ENCODE measurements at places on chromosomes 4 and X.

GRCh38 chr4:22814906-22815305 lies 122.2 kb downstream of the GBA3 start:
- DNase-seq: no peak
- H3K27ac ChIP-seq: no peak overlapping the region
- no peaks in the 10 kb centered on the region for H3K4me1 ChIP-seq
- no peaks in the 10 kb centered on the region for H3K36me3 ChIP-seq

DNA sequence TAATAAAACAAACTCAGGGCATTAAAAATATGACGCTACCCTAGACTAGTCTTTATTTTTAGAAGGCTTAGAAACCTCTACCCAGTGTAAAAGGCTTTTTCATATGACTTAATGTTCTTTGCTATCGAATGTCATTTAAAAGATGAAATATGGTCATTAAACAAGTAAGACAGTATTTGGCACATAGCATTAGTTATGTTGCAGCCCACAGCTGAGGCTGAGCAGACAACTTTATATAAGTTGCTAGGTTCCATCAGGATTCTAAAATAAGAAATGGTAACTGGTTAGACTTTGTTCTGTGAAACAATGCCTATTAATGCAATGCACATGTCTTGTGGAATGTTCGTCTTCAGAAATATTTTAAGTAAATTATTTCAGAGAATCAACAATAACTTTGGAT lies 10.4 kb upstream of the PRSS12 start:
- no peak for DNase-seq
- no peaks in the 10 kb centered on the region for H3K27me3 ChIP-seq
- no peaks in the 10 kb centered on the region for H3K4me1 ChIP-seq
- H3K36me3 ChIP-seq: no peaks in the 10 kb centered on the region
- no peak overlapping the region for H3K4me3 ChIP-seq

GRCh38 chr4:159104694-159105414 lies 2.0 kb downstream of the RAPGEF2 start:
- H3K36me3 ChIP-seq: no peaks in the 10 kb centered on the region
- no peaks in the 10 kb centered on the region for H3K27me3 ChIP-seq
- H3K4me1 ChIP-seq: peaks cover 55% of the 10 kb centered on the region

- DNase-seq: no peak
- H3K27ac ChIP-seq: no peak overlapping the region
- no peaks in the 10 kb centered on the region for H3K36me3 ChIP-seq
- peaks cover 7% of the 10 kb centered on the region for H3K4me1 ChIP-seq
- no peaks in the 10 kb centered on the region for H3K27me3 ChIP-seq
Observed at GRCh38 chr4:184370711-184371389, 103.5 kb downstream of the IRF2 start.

- H3K4me1 ChIP-seq: no peaks in the 10 kb centered on the region
- H3K36me3 ChIP-seq: no peaks in the 10 kb centered on the region
- H3K27me3 ChIP-seq: no peaks in the 10 kb centered on the region
- H3K27ac ChIP-seq: no peak overlapping the region
Observed at GRCh38 chr4:21885241-21885640, 63.3 kb downstream of the KCNIP4 start.

DNA sequence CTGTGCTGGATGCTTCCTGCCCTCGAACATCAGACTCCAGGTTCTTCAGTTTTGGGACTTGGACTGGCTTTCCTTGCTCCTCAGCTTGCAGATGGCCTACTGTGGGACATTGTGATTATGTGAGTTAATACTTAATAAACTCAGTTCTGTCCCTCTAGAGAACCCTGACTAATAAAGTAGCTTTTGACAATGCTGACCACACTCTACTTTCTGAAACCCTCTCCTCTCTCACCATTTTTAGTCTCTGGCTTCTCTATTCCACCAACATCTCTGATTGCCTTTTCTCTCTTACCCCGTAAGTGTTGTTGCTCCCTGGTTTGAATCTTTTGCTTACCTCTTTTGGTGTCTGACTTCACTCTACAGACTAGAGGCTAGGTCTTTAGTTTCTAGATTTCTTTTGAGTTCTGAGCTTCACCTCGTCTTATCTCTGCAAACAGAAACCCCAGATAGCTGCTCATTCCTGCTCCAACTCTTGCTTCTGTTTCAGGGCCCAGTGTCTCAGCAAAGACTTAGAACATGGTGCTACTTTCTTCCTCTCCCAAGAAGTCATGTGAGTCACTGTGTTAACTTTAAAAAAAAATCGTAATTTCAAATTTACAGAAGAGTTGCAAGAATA lies 11.4 kb downstream of the TMSB4X start:
- peaks cover 34% of the 10 kb centered on the region for H3K4me1 ChIP-seq
- no peak overlapping the region for H3K4me3 ChIP-seq

- no peak overlapping the region for H3K27ac ChIP-seq
- no peaks in the 10 kb centered on the region for H3K4me1 ChIP-seq
- no peak overlapping the region for H3K4me3 ChIP-seq
- no peak for DNase-seq
- H3K27me3 ChIP-seq: no peaks in the 10 kb centered on the region
- H3K36me3 ChIP-seq: no peaks in the 10 kb centered on the region
Observed at GRCh38 chr4:85828027-85828890, 353.3 kb downstream of the ARHGAP24 start.

DNA sequence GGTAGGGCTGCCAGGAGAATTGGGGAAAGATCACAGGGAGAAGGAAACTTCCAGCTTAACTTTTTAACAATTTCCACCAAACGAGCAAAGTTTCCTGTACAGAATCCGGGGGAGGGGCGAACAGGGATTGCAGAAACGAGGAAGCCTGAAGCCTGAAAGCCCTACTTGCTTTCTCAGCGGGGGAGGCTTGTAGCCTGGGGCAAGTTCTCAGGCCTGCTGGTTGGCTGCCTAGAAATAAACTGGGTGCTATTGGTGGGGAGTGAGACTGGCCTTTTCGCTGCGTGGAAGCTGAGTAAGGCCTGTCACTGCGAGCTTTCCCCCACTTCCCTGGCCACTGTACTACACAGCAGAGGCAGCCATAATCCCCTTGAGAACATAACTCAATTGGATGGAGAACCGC lies 110.8 kb upstream of the ATP8A1 start:
- no peaks in the 10 kb centered on the region for H3K27me3 ChIP-seq
- H3K4me3 ChIP-seq: no peak overlapping the region
- DNase-seq: no peak
- no peaks in the 10 kb centered on the region for H3K4me1 ChIP-seq

DNA sequence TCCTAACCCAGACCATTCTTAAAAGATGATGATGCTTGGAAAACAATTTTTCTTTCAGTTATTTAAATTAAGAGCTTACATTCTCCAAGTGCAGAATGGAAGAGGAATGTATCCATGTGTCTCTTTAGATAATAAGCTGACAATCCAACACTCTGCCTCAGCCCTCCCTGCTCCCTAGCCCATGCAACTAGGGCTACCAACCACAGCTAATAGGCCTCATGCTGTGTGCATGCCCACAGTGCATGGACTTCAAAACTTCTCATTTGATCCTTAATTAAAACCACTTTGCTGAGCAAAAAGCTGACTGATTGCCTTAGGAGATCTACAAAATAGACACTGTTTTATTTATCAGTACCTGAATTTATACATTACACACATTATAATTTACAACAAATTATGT lies 473.9 kb downstream of the GALNTL6 start:
- H3K4me1 ChIP-seq: no peaks in the 10 kb centered on the region
- H3K36me3 ChIP-seq: no peaks in the 10 kb centered on the region
- H3K4me3 ChIP-seq: no peak overlapping the region
- no peak overlapping the region for H3K27ac ChIP-seq
- no peaks in the 10 kb centered on the region for H3K27me3 ChIP-seq

DNA sequence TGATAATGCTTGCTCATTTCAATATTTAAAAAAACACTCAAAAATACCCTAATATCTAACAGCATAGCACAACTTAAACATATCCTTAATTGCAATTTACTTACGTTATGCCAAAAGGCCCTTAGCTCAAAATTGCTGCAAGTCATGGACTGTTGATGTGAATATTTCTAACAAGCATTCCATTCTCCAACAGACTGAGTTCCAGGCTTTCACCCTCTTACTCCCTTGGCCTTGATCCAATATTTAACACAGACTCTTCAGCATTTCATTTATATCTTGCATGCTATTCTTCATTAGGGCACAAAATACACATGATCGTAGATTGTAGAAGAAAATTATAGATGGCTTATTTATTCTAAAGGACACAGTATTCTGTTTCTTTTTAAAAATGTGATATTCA lies 96.5 kb downstream of the RNF150 start:
- no peaks in the 10 kb centered on the region for H3K36me3 ChIP-seq
- DNase-seq: no peak
- H3K27ac ChIP-seq: no peak overlapping the region
- no peak overlapping the region for H3K4me3 ChIP-seq

- peaks cover 3% of the 10 kb centered on the region for H3K27me3 ChIP-seq
- H3K27ac ChIP-seq: no peak overlapping the region
- DNase-seq: no peak
Observed at GRCh38 chr4:56093576-56093975, 144.8 kb downstream of the CEP135 start.

- DNase-seq: no peak
- no peak overlapping the region for H3K27ac ChIP-seq
- H3K4me3 ChIP-seq: no peak overlapping the region
- peaks cover 38% of the 10 kb centered on the region for H3K4me1 ChIP-seq
Observed at GRCh38 chr4:183095199-183095512, 3.9 kb upstream of the WWC2 start.

- H3K27me3 ChIP-seq: no peaks in the 10 kb centered on the region
- no peak for DNase-seq
- H3K4me1 ChIP-seq: no peaks in the 10 kb centered on the region
- H3K27ac ChIP-seq: no peak overlapping the region
Observed at GRCh38 chr4:172683021-172683420, 485.6 kb upstream of the GALNT7 start.

- H3K27me3 ChIP-seq: no peaks in the 10 kb centered on the region
- H3K27ac ChIP-seq: no peak overlapping the region
- no peaks in the 10 kb centered on the region for H3K36me3 ChIP-seq
- no peak overlapping the region for H3K4me3 ChIP-seq
Observed at GRCh38 chr4:74623041-74623440, 171.3 kb downstream of the BTC start.

DNA sequence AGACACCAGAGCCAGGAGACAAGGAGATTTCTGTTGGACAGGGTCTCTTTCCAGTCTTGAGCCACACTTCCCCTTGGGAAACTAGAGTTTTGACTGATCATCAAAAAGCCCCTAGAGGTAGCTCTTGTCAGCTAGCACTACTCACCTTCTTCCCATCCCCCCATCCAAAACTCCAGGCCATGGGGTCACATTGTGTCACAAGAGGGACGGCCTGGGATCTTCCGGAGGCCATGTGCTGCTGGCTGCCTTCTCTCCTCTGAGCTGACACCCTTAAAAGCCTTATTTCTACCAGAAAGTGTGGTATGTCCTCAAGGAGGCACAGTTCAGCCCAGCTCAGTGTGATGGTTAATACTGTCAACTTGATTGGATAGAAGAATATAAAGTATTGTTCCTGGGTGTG lies 7.8 kb downstream of the PNMA3 start:
- H3K27ac ChIP-seq: no peak overlapping the region
- no peaks in the 10 kb centered on the region for H3K4me1 ChIP-seq
- H3K27me3 ChIP-seq: no peaks in the 10 kb centered on the region

- H3K4me3 ChIP-seq: no peak overlapping the region
- H3K27ac ChIP-seq: no peak overlapping the region
- H3K4me1 ChIP-seq: no peaks in the 10 kb centered on the region
- no peaks in the 10 kb centered on the region for H3K27me3 ChIP-seq
Observed at GRCh38 chrX:149910178-149910695, 19.1 kb upstream of the HSFX4 start.

DNA sequence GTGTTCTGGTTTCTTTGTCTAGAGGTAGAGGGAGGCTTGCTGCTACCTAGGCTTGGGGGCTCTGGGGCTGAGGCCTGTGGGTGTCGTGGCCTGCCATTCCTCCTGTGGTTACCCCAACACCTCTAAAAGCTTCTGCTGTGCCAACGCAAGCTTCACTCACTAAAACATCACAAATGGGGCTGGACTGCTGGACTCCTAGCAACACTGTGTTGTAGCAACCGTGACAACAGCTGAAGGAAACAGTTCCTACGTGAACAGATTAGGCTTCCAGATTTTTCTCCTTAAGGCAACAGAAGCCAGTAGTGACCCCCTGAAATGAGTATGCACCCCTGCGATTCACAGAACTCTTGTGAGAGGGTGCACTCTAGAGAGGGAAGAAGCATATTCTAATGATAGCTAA lies 138.3 kb upstream of the TEX13D start:
- no peaks in the 10 kb centered on the region for H3K4me1 ChIP-seq
- DNase-seq: no peak
- no peak overlapping the region for H3K27ac ChIP-seq
- H3K27me3 ChIP-seq: no peaks in the 10 kb centered on the region
- no peak overlapping the region for H3K4me3 ChIP-seq

DNA sequence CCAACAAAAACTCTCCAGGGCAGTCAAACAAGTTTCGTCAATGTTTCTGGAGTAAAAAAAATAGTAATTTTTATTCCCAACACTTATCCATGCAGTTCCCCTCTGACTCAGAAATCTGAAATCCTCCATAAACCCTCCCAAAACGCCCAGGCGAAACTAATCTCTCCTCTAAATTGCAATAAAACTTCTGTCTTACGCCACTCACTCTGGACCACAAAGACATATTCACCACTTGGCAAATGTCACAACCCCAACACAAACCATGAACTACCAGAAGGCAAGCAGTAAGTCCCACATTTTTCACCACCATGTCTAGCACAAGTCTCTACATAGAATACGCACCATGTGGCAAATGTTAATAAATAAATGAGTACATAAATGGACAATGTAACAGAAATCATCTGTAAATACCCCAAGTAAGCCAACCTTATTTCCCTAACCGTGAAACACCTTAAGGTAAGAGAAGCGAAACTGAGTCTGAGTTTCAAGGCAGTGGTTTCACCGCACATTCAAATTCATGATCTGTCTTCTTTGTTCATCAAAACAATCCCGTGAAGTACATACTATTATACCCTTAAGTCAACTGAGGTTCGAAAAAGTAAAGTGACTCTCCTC lies 1.6 kb downstream of the PAPSS1 start:
- no peak for DNase-seq
- no peaks in the 10 kb centered on the region for H3K27me3 ChIP-seq
- peaks cover 42% of the 10 kb centered on the region for H3K4me1 ChIP-seq

- DNase-seq: no peak
- H3K27me3 ChIP-seq: no peaks in the 10 kb centered on the region
- H3K27ac ChIP-seq: no peak overlapping the region
Observed at GRCh38 chr4:41406113-41406516, 131.8 kb upstream of the LIMCH1 start.
